A549 treated with Hydrocortisone at 1 μM for 4 hours (cell line): ENCODE measurements at places on chromosomes 2 and 18. TPM values are rescaled to one million over a fixed set of nuclear protein-coding genes. Genes with fewer than 3 reads are reported as not detected.

STARD6 gene
- total RNA-seq, result 0.20 TPM in 1 of 5 replicates, not detected in the others

SCG2 gene
- 0.90 to 1.3 TPM (median 0.98 TPM) in 5 replicates for total RNA-seq

MC2R gene
- not detected in 5 replicates for total RNA-seq

FBXO36 gene
- 0.87 to 1.7 TPM (median 1.4 TPM) in 5 replicates for total RNA-seq

SH3YL1 gene
- 7.9 to 11.8 TPM (median 9.0 TPM) in 5 replicates for total RNA-seq

TUBA4B gene
- 0.15 to 0.33 TPM (median 0.20 TPM) in 5 replicates for total RNA-seq

CACNB4 gene
- 0.09 to 0.26 TPM (median 0.15 TPM) in 5 replicates for total RNA-seq

KIAA2012 gene
- total RNA-seq, result not detected in 5 replicates

GPBAR1 gene
- total RNA-seq, result 0.14 to 0.29 TPM (median 0.18 TPM) in 5 replicates

CABYR gene
- 13.8 to 18.9 TPM (median 14.4 TPM) in 5 replicates for total RNA-seq

TMEM247 gene
- total RNA-seq, result not detected in 5 replicates

SDC1 gene
- total RNA-seq, result 165 to 194 TPM (median 181 TPM) in 5 replicates

CAPN14 gene
- 0.02 to 0.05 TPM (median 0.02 TPM) in 5 replicates for total RNA-seq

EGR4 gene
- 0.13 to 0.33 TPM (median 0.15 TPM) in 5 replicates for total RNA-seq

ALPP gene
- 9.3 to 13.2 TPM (median 12.1 TPM) in 5 replicates for total RNA-seq

DNAJC5G gene
- total RNA-seq, result not detected in 5 replicates

STAMBP gene
- 48.4 to 53.9 TPM (median 51.5 TPM) in 5 replicates for total RNA-seq

LCT gene
- total RNA-seq, result 0.02 to 0.05 TPM (median 0.05 TPM) in 5 replicates

TNFAIP6 gene
- total RNA-seq, result 0.77 to 1.3 TPM (median 1.0 TPM) in 5 replicates

MDH1B gene
- 1.1 to 2.1 TPM (median 1.6 TPM) in 5 replicates for total RNA-seq
